ENCODE measurements at places on chromosomes 2 and 18.

GRCh38 chr2:191359133-191359532, 113.9 kb downstream of the MYO1B start:
- DNase-seq = no peak

DNA sequence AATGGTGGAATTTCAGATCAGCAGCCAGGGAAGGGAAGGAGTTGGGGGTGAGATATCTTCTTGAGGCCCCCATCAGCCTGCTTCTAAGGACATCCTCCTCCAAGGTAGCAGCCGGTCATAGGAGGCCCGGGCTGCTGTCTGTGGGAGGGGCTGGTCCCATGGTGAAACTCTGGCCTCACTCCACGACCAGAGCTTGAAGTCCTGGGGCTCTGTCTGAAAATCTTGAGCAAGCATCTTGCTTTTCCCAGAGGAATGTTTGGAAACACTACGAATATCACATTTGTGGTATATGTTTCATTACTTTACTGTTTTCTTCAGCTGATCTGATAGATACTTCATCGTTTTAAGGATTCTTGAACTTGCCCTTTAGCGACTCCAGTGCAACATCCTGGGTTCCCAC, 103.7 kb downstream of the CTAGE1 start:
- no peak for DNase-seq

DNA sequence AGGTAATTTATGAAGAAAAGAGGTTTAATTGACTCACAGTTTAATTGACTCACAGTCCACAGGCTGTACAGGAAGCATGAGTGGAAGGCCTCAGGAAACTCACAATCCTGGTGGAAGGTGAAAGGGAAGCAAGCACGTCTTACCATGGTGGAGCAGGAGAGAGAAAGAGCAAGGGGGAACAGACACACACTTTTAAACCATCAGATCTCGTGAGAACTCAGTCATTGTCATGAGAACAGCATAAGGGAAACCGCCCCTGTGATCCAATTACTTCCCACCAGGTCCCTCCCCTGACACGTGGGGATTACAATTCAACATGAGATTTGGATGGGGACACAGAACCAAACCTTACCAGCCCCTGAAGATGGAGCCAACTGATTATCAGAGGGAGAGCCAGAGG, 11.2 kb upstream of the PUM2 start:
- no peak for DNase-seq

GRCh38 chr2:5748391-5748790, 56.2 kb downstream of the SOX11 start:
- DNase-seq = no peak

DNA sequence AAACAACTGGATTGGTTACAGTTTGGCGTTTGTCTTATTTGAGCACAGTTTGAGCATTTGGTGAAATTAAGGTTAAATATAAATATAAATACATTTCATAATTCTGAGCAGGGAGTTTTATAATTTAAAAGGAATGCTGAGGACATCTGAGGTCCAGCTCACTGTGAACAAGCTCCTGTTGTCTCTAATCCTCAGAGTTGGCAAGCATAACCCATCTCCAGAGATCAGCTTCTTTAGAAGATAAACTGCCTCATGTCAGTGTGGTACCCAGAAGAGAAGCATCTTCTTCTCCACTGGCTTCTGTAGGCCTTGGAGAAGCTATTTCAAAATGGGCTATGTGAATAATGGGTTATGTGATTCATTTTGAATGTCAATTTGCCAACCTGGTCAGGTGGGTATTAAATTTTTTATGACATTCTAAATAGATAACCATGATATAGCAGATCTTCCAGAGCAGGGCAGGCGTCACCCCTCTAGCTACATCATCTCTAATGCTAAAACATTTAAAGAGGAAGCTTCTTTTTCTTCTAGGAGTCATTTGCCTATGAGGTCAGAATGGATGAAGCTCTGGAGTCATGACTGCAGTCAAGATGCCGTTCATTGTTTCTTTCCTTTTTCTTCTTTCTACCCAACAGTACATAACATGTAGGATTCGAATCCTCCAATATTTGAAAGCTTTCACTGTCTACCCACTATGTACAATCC, 324.0 kb downstream of the RNF144A start:
- DNase-seq = no peak

DNA sequence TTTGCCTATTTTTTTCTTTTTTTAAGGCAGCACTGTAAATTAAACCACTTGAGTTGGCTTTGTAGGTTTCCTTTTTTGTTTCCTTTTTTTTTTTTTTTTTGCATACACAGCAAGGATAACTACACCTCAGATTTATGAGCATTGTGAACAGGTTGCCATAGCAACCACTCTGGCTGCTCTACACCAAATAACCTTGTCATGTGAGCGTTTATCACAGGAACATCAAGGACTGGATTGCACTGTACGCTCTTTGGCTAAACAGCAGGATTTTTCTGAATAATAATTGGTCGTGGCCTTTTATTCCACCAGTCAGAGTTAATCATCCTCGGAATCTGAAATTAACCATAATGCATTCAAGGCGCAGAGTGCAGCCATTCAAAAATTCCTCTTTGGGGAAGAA, 199.1 kb upstream of the SLC14A2 start:
- no peak for DNase-seq
